ENCODE measurements at places on chromosomes 4 and X.

- no peak for DNase-seq
Measured at GRCh38 chr4:88440146-88440545, 16.8 kb upstream of the HERC5 start.

DNA sequence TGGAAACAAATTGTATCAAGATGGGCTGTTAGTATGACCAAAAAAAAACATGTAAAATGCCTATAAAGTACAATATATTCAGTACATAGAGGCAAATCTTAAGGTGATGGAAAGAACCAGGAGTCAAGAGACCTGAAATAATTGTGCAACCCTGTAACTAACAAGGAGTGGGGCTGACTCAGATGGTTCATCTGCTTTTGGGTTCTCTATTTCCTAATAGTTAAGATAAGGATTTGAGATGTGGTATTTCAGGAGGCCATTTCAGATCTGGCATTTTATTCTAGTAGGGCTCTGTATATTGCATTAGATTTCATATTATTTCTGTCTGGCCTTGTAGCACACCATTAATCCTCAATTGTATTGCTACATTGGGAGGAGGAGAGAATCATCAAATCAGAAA lies 268.4 kb downstream of the HS3ST1 start:
- no peak for DNase-seq

DNA sequence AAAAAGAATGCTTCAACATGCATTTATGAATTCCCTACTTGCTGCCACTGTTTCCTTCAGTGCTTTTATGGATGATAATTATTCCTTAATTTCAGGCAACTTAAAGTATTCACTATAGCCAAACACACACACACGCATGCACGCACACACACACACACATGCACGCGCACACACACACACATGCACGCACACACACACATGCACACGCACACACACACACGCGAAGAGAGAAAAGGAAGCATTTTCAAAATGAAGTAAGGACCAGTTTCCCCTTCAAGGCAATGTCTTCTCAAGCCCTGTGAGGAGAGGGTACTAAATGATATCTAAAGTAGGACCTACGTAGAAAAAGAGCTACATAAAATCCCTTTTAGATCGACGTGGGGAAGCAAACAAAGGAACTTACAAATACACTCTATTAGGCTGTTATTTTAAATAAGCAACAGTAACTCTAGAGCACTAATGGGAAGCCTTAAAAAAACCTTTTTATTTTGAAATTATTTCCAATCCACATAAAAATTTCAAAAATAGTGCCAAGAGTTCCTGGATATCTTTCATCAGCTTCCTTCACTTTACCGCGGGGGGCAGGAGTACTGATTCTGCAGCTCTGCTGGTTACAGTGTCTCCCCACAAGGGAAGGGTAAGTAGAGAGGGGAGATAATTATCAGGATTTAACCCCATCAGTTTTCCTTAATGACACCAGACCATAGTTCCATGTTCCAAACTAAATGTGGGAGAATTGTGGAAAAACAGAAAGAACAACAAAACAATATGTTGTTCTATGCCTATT lies 13.7 kb downstream of the IRF2 start:
- no peak for DNase-seq

DNA sequence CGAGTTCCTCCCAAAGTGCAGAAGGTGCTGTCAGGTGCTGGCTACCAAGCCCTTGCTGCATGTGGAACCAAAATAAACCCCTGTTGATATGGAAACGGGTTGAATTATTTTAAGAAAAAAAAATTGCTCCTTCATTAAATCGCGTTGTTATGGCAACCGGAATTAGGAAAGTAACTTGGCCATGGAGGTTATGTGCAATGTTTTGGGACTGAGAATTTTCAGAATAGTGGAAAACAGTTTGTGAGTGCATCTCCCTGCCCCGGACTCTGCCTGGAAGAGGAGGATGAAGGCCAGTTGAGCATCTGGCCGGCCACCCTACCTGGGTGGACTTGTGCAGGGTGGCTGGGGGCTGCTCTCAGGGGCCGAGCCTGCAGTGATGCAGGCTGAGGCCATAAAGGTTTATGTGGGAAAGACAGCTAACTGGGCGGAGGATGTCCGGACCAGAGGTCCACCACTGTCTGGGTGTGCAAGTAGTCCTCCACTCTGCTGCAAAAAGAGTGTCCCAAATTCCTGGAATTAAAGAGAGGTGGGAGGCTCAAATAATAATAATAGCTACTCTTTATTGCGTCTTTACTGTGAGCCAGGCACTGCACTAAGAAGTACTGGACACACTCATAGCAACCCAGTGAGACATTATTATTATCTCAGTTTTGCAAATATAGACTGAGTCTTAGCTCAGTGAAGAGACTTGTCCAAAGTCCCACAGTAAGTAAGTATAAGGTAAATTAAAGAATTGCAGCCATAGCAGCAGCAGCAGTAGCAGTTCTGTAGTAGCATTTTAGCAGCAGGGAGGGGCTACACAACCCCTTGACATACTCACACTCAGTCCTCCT lies 20.6 kb downstream of the RTL5 start:
- DNase-seq = no peak

- no peak for DNase-seq
Measured at GRCh38 chrX:24167719-24168472, 18.4 kb downstream of the ZFX start.

- no peak for DNase-seq
Measured at GRCh38 chr4:65724973-65725372, 54.7 kb upstream of the EPHA5 start.

GRCh38 chr4:5292101-5292500 lies 240.8 kb downstream of the STK32B start:
- no peak for DNase-seq

DNA sequence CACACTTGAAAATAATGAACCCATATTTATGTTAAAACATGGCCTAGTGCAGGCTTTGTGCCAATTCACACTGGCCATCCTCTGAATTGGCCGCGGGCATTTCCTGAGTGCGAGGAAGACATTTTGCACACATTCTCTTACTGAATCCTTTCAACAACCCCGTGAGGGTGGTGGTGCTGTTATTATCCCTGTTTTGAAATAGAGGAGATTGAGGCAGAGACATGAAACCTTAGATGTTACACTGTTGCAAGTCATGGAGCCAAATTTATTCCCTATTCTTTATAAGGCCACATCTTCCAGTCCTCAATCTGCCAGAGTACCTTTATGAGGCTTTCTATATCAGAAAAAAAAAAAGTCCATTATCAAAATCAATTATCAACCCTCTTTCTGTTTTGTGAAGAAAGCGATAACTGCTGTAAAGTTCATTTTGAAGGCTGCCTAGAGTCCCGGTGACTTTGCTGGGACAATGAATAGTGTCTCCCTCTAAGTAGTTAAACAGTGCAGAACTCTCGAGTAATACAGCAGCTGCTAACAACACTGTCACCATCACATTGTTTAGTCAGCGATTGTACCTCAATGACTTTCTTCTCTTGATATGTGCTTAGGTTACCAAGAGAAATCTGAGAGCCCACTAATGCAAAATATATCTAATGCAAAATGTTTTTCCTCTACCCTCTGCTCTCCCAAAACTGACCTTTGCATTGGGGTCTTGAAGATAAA lies 242.3 kb upstream of the PPARGC1A start:
- no peak for DNase-seq

DNA sequence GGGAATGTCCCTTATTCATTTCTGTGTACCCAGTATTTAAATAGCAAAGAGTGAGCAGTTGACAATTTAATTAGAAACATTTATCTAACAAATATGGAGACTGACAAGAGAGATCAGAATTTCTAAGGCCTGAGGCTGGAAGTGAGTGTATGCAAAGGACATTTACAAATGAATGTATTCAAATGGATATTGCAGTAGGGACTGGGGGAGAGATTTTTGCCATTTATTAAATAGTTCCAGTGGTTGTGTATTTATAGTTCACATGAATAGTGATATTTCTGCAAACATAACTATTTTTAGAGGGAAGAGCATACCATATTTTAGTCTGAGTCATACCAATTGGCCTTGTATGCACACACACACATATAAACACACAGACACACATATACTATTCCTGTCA lies 592.4 kb downstream of the GLUD2 start:
- no peak for DNase-seq

GRCh38 chr4:155761916-155762315 lies 3.1 kb downstream of the GUCY1B1 start:
- DNase-seq = no peak

DNA sequence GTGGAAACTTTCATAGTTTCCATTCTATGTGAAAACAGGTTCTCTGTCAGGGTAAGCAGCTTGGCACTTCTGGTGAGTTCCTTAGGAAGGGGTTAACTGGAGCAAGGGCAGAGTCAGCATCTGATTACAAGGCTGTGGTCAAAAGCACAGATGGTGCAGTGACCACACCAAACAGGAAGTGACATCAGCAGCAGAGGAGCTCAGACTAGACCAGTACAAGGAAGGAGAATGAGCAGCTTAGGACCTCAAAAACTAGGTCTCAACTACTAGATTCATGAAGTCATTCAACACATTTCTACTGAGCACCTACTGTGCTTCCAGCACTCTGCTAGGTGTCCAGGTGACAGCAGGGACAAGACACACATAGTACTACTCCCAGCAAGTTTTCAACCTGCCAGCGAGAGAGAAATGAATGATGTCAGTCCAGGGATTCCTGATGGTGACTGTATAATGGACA lies 130.2 kb downstream of the AMELX start:
- DNase-seq = no peak

DNA sequence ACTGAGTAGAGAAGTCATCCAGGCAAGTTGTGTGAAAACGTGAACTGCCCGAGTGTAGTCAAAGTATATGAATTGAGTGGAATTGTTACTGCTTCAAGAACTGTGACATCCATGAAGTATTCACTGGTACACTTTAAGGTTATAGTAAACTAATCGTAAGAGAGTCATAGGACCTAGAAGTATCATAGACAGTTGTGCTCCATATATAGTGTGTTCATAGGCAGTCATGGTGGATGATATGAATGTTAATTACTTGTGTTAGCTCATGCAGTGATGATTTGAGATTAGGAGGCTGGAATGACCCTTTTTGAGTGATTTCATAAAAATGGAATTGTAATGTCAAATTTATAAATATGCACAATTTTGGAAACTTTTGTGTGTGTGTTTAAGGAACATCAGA lies 81.3 kb upstream of the TLR2 start:
- no peak for DNase-seq

- DNase-seq = no peak
Measured at GRCh38 chrX:34546366-34546765, 110.7 kb downstream of the TMEM47 start.

DNA sequence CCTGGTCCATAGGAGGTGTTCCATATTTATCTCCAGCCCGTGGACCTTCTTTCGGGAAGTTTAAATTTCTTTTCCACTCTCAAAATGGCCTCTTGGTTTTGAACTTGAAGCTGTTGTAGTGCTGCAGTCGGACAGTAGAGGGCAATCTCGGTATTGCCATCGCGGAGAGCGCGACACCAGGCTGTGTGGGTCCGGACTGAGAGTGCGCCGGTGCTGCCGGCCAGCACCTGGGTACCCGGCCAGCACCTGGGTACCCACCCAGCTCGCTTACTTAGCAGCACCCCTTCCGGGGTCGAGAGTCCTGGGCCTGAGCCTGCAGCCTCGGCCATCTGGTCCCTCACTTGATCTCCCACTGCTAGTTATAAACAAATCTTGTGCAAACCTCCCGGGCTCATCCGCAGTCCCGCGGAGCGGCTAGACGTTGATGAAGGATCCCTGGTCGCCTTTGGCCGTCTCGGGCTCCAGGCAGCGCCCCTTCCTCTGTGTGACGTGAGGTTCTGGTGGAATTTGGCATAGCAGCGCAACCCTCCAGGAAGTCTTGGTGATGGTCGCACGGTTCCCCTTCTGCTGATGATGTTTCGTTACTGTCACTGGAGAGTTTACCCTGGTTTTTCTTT lies 18.0 kb downstream of the FAM9A start:
- no peak for DNase-seq

GRCh38 chr4:38109370-38109769 lies 149.2 kb downstream of the PTTG2 start:
- DNase-seq = no peak

- no peak for DNase-seq
Measured at GRCh38 chrX:53223955-53224859, 800 bp downstream of the KDM5C start.

DNA sequence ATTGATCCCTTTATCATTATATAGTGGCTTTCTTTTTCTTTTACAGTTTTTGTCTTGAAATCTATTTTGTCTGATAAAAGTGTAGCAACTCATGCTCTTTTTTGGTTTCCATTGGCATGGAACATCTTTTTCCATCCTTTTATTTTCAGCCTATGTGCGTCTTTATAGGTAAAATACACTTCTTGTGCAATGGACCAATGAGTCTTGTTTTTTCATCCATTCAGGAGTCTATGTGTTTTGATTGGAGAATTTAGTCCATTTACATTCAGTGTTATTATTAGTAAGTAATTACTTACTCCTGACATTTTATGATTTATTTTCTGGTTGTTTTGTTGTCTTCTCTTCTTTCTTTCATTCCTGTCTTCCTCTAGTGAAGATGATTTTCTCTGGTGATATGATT lies 66.4 kb upstream of the IL2 start:
- DNase-seq = no peak

- DNase-seq = no peak
Measured at GRCh38 chrX:107290019-107290418, 83.6 kb downstream of the DNAAF6 start.

DNA sequence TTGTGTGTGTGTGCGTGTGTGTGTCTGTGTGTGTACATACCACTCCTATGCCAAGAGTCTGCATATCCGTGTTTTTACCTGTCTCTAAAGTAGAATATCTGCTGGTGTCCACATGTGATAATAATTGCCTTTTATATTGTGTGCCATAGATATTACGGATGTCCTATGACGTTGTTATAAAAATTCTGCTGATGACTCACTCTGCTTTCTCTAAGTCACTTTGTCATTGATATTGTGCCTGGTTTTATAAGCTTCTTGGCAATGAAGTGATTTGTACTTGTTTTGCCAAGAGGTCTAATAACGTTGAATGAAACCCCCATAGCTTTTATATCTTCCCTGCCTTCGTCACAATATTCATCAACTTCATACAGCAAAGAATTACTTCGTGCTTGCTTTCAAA lies 102.6 kb upstream of the C1GALT1C1 start:
- DNase-seq = no peak

DNA sequence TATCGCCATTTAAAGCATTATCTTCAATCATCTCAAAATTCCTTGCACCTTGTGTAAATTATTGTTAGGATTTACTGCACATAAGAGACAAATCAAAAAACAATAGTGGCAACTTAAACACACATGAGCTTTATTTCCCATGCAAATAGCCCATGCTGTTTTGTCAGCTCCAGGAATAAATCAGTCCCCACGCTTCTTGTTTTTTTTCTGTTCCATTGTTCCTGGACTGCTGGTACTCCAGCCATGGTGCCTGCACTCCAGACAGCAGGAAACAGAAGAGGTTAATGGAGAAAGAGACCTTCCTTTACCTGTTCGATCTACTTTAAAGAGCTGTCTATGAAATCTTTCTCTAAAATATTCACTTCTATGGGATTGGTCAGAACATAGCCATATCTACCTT lies 1515.7 kb upstream of the TENM3 start:
- DNase-seq = no peak

GRCh38 chr4:73764513-73764912 lies 24.1 kb downstream of the CXCL8 start:
- no peak for DNase-seq

DNA sequence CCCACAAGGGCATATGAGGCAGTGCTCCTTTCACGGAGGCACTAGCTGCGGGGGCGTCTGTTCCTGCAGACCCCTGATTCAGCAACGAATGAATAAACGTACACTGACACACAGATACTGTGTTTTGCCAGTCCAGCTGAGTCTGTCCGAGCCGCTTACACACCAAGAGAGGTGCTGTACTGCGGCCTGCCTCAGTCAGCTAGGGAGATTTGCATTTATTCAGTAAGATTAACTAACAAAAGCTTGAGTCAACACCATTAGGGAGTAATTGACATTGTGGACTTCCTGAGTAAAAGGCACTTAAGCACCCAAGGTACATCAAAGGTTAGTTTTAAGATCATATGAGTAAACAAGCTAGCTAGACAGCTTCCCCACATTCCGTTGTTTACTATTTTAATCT lies 31.0 kb upstream of the BEX4 start:
- no peak for DNase-seq
